T-helper 22 cell (primary cell): ENCODE measurements at places on chromosomes 2 and 18.
A peak's percentile ranks its signal among the peaks of the same experiment; 100 is the strongest.

- no peak for DNase-seq
Observed at GRCh38 chr2:74507926-74508520, 528 bp upstream of the PCGF1 start.

- DNase-seq, result no peak
Observed at GRCh38 chr18:74831571-74832250, 234.0 kb downstream of the ZNF407 start.

- no peak for DNase-seq
Observed at GRCh38 chr2:36177282-36177681, 178.3 kb upstream of the CRIM1 start.

DNA sequence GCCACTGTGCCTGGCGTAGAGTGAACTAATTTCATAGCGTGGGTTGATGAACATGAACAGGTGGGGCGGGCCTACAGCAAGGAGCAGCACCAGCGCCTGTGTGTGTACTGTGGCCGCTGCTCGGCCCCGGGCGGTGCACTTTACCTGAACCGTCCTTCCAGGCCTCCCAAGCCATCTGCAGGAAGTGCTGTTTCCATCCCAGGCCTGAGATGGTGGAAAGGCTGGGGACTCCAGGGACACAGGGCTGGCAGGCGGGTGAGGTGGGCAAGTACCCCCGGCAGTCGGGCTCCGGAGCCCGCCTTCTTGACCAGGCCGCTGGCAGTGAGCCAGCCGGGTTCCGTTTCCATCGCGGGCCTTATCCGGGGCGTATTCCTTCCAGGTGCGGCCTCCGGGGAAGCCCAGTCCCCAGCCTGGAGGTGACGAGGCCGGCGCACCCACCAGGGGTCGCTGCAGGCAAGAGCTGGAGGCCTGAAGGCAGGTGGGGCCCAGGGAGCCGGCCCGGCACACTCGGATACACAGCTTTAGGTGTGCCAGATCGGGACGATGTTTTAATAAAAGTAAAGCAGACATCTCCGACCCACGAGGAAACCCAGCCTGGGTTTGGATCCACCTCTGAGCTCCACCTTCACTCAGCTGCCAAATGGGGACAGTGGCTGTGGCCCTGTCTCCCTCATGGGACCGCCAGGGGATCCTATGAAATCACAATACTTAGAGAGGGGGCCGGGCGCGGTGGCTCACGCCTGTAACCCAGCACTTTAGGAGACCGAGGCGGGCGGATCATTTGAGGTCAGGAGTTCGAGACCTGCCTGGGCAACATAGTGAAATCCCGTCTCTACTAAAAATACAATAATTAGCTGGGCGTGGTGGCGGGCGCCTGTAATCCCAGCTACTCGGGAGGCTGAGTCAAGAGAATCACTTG, 22.7 kb upstream of the PDIA6 start:
- peak; percentile 47 for DNase-seq

DNA sequence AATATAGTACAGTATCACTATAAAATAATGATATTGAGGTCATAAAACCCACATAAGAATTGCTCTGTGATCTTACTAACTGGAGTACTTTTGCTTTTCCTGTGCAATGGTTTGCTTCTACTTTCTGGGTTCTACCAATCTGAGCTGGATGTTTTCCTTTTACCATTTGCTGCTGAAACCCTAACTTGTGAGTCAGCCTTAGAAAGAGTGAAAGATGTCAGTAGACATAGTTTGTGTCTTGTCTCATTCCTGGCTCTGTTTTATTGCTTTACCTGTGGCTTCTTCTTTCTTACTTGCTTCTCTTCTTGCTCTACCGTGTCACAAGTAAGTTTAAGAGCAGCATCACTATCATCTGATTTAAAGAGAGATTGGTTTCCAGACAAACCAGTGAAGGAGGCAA, 61.0 kb downstream of the MBD2 start:
- DNase-seq, result no peak

DNA sequence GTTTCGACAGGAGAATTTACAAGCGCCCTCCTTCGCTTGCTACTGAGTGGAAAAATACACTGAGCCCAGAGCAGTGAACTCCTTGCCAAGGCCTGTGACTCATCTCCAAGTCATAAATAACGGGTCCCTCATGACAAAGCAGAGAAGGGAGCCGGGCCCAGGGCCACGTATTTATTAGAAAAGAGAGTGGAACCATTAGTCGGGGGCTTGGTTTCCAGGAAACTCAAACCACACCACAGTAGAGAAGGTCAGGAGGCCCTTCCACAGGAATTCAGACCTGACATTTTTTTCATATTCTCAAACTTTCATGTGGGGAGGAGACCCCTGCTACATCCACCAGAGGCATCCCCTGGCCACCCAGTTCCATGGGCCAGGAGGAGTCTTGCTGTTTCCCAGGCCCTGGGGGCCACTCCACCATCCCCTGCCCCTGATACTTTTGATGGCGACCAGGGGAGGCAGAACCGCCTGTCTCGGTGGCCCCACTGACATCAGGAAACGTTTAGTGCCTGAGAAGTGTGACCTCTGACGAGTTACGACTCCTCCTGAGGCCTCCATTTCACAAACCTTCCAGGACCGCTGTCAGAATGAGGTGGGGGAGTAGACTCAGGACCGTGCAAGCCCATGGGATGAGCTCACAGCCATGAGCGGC, 289.7 kb downstream of the DYSF start:
- no peak for DNase-seq

DNA sequence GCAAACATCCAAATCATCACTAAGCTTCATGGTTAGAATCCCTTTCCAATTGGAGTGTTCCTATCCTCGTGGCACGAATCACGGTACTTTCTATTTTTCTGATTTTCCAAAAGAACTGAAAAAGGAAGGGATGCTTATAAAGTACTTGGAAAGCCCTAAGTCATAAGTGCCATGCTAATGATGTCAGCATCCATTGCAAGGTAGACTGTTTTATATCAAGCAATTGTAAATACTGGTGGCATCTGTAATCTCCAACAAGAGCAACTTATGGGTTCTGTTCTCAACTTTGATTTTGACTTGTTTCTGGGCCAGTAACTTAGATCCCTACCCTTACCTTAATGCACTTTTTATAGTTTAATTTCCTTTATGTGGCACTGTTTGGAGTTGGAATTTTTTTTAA, 619.5 kb downstream of the BCL11A start:
- no peak for DNase-seq

- DNase-seq, result no peak
Observed at GRCh38 chr2:38076710-38077430, 919 bp upstream of the CYP1B1 start.
